ENCODE measurements at places on chromosomes 12 and 14.
A peak's percentile ranks its signal among the peaks of the same experiment; 100 is the strongest.

GRCh38 chr14:97264516-97265230, 467.5 kb downstream of the VRK1 start:
- no peak for DNase-seq

- no peak for DNase-seq
These were observed at the start of gene SLC24A4 for GRCh38 chr14:92323011-92323915. Gene SLC24A4 (plus strand): TSS chr14:92323165. CDS start chr14:92323831, 666 bp downstream.

GRCh38 chr12:40907115-40907527, 214.9 kb downstream of the CNTN1 start:
- no peak for DNase-seq

GRCh38 chr14:54767139-54767431, 135.5 kb downstream of the GCH1 start:
- no peak for DNase-seq

DNA sequence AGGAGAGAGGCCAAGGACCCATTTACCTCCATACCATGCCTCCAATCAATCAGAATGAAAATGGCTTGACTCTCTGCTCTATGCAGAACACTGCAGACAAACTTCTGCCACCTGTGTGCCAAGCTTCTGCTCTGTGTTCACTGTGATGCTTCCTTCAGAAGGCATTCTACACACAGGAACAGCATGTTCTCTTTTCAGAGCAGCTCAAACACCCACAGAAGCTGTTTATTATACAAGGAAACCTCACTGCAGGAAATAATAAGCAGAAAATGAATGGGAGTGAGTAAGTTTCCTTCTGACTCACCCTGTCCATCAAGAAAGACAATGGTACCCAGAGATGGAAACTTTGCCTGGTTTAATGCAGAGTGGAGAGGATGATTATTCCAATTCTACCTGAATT, 2.4 kb upstream of the ESR2 start:
- DNase-seq: no peak

- DNase-seq: no peak
These were observed 132.6 kb upstream of the GARIN2 start for GRCh38 chr14:67056684-67057083.

DNA sequence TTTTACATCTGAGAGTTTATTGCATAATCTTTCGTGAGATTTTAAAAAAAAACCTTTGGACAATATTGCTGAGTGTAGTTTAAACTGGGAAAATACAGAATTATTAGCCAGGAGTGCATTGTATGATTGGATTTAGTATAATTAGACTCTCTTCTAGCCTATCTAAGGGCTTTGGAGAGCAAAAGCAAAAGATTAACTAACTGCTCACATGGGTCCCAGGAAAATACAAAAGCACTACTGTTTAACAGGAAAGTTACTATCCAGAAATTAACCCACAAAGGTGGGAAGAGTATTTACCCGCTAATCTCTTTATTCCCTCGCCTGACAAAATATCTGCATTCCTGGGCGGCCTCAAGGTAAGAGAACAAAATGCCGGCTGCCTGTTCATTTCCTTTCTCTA, 309.5 kb downstream of the ATXN7L3B start:
- no peak for DNase-seq

GRCh38 chr14:96167224-96168148, 37.2 kb upstream of the BDKRB2 start:
- DNase-seq: no peak

GRCh38 chr12:109476807-109477184, 304 bp downstream of the KCTD10 start:
- no peak for DNase-seq

DNA sequence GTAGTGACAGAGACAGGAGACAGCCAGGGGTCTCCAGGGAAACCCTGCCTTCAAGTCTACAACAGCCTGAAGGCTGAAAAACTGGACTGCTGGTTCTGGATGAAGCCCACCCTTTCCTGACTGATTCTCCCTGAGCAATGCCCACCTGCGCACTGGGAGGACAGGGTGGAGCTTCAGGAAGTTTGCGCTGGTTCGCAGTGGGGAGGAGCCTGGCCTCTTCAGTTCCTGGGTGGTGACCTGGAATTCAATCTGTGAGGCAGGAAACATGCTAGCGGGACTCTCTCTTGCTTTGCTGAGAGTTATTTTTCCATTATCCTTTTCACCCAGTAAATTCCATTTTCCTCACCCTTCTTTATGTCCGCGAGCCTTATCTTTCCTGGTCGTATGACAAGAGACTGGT, 600.8 kb downstream of the TRHDE start:
- DNase-seq: no peak

GRCh38 chr12:21906919-21907493, 34.2 kb downstream of the ABCC9 start:
- no peak for DNase-seq

GRCh38 chr12:59444932-59445331, 150.9 kb upstream of the SLC16A7 start:
- DNase-seq: no peak

DNA sequence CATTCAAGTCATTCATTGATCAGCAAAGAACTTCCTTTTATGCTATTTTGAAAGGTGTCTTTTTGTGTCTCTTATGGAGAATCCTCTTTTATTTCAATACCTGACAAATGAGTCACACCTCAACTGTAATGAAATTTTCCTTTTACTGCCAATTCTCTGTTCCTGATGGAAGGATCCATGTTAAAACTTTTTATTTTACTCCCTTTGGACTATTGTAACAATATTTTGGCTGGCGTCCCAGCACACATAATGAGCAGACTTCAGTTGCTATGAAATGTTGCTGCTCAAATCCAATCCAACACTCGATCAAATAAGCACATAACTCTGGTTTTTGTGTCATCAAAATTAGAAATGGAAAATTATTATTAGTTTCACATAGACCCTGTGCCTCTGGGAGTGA, 21.9 kb upstream of the SLC15A5 start:
- no peak for DNase-seq

DNA sequence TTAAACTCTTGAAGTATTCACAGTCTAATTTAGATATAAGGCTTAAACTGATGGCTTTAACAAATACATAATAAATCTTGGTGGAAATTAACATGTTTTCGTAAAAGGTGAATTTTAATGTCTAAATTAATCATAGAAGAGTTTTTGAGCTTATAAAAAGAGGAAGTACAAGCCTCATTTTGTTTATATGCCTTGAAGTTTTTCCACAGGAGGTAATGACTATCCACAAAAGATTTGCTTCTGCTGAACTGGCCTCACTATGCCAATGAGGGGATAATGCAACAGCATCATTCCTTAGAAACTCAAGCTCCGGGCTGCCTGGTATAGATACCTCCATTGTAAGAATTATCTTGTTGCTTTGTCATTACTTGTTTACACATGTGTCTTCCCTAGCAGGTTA, 175.6 kb downstream of the DUSP6 start:
- no peak for DNase-seq

DNA sequence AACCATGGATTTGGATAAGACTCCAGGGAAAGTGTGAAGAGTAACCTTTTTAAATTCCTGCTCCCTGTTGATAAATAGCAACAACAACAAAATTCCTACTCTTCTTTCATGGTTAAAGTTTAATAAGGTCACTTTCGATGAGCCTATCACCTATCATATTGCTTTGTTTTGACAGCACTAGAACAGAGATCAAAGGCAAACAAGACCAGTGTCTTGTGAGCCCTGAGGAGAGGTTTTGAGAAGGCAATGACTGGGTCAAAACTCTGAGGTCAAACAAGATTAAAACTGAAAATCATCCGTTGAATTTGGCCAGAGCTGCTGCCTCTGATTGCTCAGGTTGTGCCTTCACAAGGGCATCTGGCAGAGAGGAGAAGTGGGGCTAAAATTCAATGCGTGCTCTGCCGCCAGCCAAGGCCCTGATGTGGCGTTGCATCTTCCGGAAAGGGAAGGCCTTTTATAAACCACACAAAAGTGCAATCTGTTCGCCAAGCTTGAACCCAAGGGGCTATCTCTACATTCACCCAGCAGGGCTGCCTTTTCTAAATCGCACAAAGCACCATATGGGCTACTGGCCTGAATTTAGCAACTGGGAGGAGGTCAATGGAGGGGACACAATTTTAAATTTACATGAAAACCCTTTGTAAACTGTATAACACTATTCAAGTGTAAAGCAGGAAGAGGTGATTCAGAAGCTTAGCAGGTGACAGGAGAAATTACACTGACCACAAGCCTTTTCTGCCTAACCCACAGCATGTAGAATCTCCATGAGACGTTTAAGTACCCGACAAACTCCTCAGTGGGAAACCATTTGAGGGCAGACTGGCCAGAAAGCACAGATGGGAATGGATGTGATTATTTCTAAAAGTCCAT, 140.8 kb downstream of the DAD1 start:
- DNase-seq: no peak

DNA sequence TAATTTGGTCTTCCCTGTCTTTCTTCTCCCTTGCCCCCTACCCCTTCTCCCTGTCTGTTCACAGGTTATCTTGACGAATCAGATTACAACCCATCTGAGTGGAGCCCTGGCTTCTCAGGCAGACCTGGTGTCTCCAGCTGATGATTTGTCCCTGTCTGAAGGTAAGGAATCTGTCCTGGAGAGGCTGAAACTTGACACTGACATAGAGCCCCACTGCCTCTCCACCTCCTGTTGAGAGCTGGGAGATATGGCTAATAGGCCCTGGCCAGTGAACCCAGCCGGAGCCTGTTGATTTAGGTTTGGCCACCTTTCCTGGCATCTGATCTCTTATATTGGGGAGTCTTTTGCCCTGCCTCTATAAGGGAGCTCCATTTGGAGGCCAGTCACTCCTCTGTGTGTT, 472.2 kb downstream of the RAD51B start:
- no peak for DNase-seq

GRCh38 chr14:51576117-51576430, 75.6 kb upstream of the FRMD6 start:
- DNase-seq: no peak

- no peak for DNase-seq
These were observed 553 bp upstream of the CATSPERB start for GRCh38 chr14:91732439-91732838.

DNA sequence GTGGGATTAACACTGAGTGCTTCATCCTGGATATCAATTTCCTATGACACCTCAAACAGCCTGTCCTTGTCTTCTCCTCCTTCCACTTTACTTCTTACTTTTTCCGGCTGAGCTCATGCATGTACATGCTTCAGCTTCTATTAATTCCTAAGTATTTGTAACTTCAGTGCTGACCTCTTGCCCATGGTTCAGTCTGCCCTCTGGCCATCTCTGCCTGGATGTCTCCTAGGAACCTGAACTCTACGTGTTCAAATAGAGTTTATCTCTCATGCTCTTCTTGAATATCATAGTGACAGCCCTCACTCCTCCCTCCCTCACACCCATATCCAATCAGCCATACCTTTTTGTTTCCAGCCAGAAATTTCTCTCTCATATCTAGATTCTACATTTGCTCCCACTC, 141.6 kb downstream of the ATP23 start:
- DNase-seq: no peak

DNA sequence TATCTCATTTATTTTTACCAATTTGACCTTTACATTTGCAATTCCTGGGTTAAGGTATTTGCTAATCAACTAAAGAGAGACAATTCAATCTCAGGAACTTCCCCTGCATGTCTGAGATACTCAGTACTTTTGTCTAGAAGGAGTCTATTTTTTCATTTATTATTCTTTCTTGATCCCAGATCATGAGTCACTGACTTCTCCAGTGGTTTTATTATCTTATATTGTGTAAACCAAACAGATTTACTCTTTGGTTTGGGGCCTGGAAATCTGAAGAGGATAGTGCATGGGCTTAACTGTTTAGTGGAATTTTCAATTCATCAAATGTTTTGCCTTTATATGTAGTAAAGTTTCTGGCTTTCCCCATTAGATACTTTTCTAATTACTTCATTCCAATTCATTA, 185.4 kb downstream of the ALG10B start:
- no peak for DNase-seq

DNA sequence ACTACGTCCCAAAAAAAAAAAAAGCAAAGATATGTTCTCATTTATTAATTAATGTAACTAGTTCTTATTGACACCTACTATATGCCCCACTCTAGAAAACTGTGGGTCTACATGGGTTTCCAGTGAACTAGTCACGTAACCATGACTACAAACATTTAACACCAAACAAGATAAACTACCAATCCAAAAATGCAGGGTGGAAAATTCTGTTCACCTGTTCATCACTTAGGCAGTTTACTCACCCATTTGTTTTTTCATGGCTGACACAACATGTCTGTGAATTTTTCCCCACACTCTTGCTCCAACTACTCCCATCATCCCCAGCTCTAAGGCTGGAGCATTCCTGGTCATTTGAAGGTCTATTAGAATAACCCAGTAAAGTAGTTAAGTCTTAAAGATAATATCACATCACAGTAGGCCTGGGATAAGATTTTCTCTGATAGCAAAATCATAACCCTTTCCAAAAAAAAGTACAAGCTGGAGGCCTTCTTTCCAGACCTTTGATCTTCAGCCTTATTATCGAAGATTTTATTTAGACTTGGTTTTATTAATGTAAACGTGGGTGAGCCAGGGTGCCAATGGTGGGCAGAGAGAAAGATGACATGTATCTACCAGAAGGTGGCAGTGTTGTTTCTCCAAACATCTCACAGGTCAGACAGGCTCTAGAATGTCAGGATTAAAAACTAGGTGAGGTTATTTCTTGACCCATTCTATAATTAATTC, 61.6 kb upstream of the DAAM1 start:
- DNase-seq: peak; percentile 38

DNA sequence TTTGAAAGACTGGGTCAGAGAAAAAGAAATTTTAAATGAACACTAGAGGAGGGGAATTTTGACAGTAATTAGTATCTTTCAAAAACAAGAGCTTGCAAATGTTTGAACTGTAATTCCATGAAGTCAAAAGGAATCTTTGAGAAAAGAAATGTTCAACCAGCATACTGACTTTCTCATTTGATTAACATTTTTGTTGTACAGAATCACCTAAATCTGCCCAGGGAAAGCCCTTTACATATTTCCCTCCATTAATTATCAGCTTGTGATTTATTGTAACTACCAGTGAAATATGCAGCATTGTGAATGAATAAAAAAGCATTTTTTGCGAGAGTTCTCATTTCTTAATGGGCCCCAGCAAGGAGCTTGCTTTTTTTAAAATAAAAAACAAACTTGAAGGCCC, 61.2 kb upstream of the CCDC91 start:
- DNase-seq: no peak

- no peak for DNase-seq
These were observed 24.5 kb upstream of the ULK1 start for GRCh38 chr12:131869871-131870418.
